Thymus (tissue), 14 donors: ENCODE measurements at places on chromosomes 12 and 14. TPM values are rescaled to one million over a fixed set of nuclear protein-coding genes. Genes with fewer than 3 reads are reported as not detected.

ITPK1 gene
- 9.5 TPM for total RNA-seq

SRRM4 gene
- under 0.01 TPM for total RNA-seq

BICDL1 gene
- 18.7 TPM for total RNA-seq

SIX6 gene
- total RNA-seq = under 0.01 TPM

LIN7A gene
- total RNA-seq = 0.76 TPM

POTEG gene
- not detected for total RNA-seq

- H3K27ac ChIP-seq = no peak overlapping the region
- H3K4me1 ChIP-seq = no peaks in the 10 kb centered on the region
- no peak overlapping the region for H3K4me3 ChIP-seq
- no peaks in the 10 kb centered on the region for H3K36me3 ChIP-seq
Observed at GRCh38 chr12:13973996-13974395, 7.4 kb downstream of the GRIN2B start.

GRCh38 chr12:108110844-108111243 is 18.2 kb upstream of the WSCD2 start:
- no peaks in the 10 kb centered on the region for H3K4me1 ChIP-seq
- no peak overlapping the region for H3K4me3 ChIP-seq
- no peak overlapping the region for H3K27ac ChIP-seq
- DNase-seq = no peak
- H3K36me3 ChIP-seq = no peaks in the 10 kb centered on the region

DNA sequence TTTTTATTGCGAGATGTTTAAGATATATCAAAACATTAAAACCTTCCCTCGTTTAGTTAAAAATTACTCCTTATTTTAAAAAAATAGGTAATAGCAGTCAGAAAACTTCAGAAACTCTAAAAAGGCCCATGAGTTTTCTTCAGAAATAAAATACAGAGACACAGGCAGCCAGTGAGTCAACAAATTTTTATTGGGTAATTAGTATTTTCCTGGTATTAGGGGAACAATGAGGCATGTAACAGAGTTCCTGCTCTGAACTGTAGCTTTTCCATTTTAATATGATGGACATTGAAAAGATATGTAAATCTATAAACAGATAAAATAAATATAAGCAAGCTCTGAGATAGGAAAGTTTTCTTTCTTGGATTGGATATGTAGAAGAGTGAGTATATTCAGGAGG is 399 bp upstream of the ZNF705A start:
- H3K4me3 ChIP-seq = no peak overlapping the region
- H3K27ac ChIP-seq = no peak overlapping the region
- H3K27me3 ChIP-seq = peaks cover 3% of the 10 kb centered on the region
- DNase-seq = no peak

DNA sequence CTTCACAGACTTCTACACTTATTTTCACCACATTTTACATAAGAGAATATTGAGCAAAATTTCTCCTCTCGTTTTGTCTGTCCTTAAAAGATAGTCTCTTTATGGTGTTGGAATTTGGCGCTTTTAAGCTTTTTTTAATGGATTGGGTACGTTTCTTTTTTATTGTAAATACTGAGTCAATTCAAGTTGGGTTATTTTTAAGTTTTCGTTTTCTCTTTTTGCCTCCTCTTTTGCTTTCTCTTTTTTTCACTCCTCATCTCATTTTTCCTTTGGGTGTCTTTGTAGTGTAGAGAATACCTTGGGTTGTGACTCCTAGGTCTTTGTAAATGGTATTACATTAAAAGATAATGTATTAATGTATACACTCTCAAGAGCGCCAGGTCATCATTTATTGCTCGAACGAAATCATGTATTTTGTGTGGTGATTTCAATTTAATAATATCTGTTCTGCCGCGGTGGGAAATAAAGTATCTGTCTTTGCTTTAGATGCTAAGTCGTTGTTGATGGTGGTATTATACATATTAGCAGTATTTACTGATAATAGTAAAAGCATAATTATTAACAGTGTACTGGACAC is 845 bp downstream of the TMX1 start:
- H3K27ac ChIP-seq = peak overlapping the region; percentile 81
- no peaks in the 10 kb centered on the region for H3K27me3 ChIP-seq
- DNase-seq = no peak
- H3K36me3 ChIP-seq = no peaks in the 10 kb centered on the region
